ENCODE measurements at places on chromosomes 11 and 22. TPM values are rescaled to one million over a fixed set of nuclear protein-coding genes. Genes with fewer than 3 reads are reported as not detected.
A peak's percentile ranks its signal among the peaks of the same experiment; 100 is the strongest.

GRCh38 chr11:83047515-83048225, 24.0 kb downstream of the RAB30 start:
- DNase-seq: no peak

DNA sequence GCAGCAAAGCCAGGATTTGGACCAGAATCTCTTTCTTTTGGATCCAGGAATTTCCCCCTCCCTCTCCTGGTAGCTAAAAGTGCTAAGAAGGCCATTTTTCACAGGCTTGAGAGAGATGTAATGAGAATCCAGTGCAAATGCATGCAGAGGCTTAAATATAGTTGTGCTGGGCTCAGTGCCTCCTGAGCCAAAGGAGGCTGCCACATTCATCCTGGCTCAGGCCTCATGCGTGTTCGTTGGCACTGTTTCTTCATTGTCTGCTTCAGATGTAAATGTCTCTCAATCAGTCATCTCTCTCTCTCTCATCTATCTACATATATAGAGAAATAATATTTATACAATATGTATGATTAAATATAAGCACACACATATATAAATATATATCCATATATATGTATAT, 83.6 kb downstream of the INSC start:
- DNase-seq: no peak

GRCh38 chr11:75836417-75836816, 21.4 kb downstream of the UVRAG start:
- DNase-seq: no peak

DNA sequence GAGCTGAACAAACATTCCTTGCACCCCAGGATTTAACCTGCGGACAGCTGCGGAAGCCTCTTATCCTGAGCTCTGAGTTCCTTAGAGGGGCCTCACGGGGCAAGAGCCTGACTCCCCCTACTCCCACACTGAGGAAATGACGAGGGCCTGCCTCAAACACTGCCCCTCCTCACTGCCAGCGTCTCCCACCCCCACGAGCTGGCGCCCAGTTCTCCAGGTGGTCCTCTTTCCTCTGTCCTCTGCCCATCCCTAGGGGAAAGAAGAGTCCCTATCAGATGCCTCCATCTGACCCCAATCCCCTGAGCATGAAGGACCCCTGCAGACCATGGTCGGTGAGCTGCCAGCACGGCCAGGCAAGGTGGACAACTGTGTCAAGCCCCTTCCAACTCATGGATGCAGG, 14.3 kb downstream of the CHST1 start:
- no peak for DNase-seq

DNA sequence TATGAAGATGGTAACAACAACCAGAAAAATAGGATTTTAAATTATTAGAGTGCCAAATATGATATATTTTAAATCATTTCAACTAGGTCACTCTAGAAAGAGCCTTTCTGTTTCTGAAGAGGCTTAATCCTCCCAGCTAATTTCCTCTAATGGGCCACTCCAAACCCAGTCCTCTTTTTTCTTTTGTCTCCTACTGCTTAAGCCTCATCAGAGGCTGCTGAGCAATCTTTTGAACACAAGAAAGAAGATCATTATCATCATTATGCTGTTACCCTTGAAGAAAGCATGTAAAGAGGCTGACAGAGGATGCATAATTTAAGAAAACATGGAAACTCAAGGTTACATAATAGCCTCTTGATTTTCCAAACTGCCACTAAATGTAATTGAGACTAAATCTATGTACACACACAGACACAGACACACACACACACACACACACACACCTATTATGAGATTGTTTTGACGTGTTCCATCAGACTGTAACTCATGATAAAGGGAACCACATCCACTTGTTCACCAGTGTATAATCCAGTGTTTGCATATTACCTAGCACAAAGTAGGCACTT, 519.6 kb downstream of the METTL15 start:
- DNase-seq: no peak

DNA sequence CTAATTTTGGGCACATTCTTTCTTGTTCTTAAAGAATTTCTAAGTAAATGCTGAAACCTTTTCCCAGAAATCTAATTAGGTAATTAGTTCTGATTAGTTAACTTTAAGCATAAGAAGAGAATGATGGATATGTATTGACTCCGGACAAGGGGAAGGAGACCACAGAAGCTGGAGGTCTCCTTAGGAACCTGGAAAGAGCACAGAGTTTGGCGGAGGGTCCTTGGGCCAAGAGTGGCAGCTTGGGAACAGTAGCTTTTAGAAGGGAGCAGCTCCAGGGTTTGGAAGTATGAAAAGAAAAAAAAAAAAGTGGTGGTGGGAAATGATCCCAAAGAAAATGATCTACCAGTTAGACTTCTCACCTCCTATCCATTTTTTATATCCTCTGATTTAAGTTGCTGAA, 42.7 kb downstream of the FAT3 start:
- no peak for DNase-seq

DNA sequence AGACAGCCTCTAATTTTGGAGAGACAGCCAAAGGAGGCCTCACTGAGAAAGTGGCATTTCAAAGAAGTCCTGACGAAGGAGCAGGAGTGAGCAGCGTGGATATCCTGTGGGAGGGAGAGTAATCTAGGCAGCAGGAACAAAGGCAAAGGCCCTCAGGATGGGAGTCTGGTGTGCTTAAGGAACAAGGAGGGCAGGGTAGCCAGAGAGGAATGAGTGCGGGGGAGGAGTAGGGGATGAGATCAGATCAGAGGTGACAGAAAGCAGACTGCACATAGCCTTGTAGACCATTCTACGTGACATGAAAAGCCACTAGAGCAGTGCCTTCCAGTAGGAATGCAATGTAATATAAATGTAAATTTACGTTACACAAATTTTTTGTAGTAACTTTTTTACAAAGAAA, 5.6 kb downstream of the SLC36A4 start:
- no peak for DNase-seq

GRCh38 chr22:27732841-27733240, 68.7 kb downstream of the MN1 start:
- DNase-seq: no peak

DNA sequence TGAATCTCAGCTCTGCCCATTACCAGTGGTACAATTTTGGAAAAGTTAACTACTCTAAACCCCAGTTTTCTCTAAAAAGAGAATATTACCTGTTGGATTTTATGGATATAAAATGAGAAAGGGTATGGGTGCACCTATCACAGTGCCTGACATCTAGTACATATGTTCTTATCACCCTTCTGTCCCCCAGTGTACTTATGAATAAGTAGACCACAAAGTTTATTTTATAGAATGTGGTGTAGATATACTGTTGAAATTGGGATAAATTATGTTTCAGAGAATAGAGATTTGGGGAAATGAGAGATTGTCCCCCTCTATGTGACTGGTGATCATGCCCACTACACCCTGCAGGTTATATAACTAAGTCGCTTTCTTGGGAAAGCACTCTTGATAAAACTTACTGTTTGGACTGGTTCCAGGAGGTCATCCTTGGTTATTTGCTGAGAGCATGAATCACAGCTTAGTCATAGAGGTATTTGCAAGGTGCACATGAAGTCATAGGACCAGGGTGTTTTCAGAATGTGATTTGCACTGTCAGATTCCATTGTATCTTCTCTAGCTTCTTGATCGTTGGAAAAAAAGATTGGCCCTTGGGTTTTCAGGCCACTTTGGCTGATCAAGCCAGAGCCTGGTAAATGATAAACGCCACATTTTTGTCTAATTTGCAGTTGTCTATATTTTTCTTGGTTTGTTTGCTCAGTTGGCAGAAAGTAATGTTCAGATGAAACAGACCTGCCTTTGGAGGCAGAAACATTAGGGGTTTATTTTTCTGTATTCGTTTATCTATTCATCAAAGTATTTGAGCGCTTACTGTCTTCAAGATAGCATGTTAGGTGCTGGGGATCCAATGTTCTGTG, 21.3 kb downstream of the STX3 start:
- DNase-seq: no peak

DNA sequence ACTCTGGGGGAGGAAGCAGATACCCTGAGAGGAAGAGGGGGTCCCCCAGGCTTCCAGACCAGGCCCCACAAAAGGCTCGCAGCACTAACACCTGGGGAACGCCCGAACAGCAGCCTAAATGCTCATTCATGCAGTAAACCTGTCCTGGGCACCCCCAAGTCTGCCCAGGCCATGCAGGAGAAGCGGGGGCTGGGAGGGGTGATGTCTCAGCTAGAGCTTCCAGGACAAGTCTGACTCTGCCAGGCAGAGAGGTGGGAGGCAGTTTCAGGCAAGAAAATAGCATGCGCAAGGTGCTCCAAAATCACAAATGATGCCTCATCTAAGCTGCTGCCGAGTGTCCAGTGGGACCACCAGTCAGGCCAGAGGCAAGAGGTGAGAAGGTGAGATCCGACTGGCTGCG, 14.6 kb downstream of the CABP7 start:
- no peak for DNase-seq

DNA sequence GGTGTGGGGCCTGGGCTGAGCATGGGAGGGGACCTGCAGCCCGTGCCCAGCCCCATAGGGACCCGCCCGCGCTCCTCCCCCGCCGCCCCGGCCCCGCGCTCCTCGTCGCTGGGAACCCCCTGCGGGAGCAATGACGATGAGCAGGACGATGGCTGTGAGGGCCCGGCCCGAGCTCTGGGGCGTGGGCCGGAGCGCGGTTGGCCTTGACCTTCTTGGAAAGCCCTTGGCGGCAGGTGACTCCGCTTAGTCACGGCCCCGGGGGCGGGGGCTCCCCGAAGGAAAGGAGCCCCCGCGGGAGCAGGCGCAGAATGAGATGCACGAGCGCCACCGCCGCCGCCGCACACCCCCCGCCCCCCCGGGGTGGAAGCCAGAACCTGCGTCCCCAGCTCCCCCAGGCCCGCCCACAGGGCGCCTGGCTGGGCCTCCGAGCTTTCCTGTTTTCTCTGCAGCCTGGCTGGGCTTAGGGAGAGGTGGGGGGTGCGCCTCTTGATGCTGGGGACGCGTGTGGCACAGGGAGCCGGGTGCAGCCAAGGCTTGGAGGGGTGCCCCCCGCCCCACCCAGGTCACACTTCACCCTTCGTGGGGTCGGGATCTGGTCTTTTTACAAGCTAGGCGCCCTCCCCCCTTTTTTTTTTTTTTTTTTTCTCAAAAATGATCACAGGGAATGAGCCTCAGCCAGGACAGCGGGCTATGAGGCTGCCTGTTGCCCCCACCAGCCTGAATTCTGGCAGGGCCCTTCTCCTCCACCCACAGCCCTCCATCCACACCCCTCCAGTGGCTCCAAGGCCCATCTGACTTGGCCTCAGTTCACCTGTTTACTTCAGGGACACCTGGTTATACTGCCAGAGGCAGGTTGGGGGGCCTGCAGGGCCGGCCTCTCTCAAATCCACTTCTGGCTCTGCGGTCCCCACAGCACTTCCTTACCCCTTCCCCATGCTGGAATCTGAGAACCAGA, 17.9 kb downstream of the CRELD2 start:
- DNase-seq: peak; percentile 69

GRCh38 chr11:119615003-119615881, 113.8 kb downstream of the NECTIN1 start:
- DNase-seq: peak; percentile 48

- no peak for DNase-seq
Measured at GRCh38 chr22:24481641-24482040, 13.5 kb upstream of the UPB1 start.

DNA sequence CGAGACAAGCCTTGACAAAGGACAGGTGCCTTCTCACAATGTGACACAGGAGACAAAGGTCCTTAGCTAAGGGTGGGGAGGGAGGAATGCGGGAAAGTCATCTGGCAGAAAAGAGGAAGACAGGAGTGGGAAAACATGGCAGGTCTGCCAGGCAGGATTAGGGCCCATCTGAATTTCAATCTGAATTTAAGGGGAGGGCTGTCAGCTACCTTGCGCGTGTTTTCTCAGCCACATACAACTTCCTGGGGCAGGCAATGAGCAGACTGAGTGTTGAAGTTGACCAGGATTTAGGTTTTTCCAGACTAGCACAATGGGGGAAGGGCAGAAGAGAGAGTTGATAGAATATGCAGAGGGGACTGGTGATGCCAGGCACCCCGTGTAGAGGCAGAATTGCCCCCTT, 66.7 kb upstream of the LARGE1 start:
- no peak for DNase-seq

DNA sequence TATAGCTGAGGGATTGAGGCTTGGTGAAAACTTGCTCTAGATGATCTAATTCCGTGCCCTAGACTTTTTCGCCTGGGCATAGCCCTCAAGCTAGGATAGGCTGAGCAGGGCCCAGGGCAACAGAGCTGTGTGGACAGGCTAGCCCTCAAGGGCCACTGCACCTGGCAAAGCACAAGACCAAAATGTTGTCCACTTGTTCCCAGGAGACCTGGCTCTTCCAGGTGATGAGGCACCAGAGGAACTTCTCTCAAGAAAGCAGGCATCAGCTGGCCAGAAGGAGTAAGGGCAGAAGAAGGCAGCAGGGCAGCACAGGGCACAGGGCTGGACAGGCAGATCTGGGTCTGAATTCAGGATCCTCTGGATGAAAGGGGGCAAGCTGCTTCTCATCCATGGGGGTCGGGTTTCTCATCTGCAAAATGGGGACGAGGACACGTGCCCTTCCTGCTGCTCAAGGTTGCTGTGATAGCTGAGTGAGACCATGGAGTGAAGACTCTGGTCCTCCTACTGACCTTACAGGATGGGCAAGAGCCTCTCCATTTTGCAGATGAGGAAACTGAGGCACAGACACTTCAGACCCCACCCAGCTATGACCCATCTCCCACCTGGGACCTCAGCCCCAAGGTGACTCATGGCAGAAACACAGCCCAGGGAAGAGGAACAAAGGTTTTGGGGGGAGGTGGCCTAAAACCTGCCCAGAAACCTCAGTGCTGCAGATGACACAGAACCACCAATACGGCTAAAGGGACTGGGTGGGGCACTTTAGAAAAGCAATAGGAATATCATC, 42.2 kb upstream of the PRDM11 start:
- DNase-seq: no peak

DNA sequence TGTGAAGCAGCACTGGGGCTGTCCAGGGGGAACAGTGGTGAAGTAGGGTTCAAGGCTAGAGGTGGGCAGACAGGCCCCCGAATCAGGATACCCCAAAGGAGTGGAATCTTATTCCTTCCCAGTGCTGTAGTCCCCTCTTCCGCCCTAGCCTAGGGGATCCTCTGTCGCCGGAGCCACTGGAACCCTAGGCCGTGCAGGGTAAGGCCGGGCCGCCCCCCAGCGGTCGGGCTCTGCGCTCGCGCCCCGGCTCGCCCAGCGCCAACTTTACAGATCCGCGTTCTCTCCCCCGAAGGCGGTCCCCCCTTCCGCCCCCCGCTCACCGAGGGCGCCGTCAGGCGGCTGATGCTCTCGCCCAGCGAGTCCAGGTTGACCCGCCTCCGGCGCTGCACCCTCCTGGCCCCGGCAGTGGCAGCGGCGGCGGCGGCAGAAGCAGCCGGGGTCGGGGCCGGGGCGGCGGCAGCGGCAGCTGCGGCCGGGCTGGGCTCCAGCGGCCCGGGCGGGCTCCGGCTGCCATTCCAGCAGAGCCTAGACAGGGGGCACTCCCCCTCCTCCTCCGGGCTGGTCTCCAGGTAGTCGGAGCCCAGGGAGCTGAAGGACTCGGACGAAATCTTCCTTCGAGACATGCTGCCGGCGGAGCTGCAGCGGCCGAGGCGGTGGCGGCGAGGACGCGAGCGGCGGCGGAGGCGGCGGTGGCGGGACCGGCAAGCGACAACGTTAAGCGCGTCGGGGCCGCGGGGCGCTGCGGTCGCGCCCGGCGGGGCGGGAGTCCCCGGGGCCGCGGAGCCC, 650 bp downstream of the GUCY1A2 start:
- no peak for DNase-seq

GRCh38 chr22:30926706-30927105, 41.9 kb downstream of the MORC2 start:
- no peak for DNase-seq

RAB36 gene
- 1.0 TPM for total RNA-seq

OLFML1 gene
- total RNA-seq: not detected

NCR3LG1 gene
- 0.18 TPM for total RNA-seq

UBQLNL gene
- 0.33 TPM for total RNA-seq

DTX4 gene
- total RNA-seq: 25.8 TPM

CARNS1 gene
- 0.19 TPM for total RNA-seq

OR51A2 gene
- total RNA-seq: not detected

HPX gene
- 2.1 TPM for total RNA-seq
